ENCODE measurements at places on chromosomes 16 and 17.

GRCh38 chr16:27723711-27724481, 174.0 kb downstream of the KATNIP start:
- DNase-seq, result no peak

DNA sequence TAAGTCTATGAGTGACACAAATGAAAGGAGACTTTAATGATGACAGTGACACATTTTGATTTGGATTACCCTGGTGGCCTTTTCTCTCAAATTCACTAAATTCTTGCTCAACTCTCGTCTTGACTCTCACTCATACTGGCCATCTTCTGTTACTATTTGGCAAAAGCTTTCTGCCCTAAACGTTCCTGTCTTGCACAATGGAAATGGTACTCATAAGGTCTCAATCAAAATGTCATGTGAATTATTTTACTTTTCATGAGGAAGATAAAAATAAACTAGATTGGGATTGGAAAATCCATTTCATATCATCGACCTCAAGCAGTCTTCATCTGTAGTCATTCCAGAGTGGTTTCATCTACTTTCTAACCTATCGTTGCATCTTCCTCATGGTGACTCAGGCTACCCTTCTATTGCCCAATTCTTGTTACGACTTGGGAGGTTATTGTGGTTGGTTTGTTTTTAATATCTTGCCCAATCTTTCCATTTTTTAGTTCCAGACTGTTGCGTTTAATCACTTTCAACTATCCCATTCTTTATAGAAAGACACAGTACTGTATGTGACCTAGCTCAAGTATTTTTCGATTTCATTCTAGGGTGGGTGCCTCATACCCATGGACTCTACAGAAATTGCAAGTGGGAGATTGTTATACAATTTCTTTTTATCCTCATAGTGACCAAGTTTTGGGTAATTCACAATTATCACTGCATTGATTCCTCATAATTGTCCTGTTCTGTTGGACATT, 317.2 kb upstream of the KCNJ16 start:
- DNase-seq, result no peak

GRCh38 chr16:22728167-22728836, 85.7 kb upstream of the HS3ST2 start:
- no peak for DNase-seq

DNA sequence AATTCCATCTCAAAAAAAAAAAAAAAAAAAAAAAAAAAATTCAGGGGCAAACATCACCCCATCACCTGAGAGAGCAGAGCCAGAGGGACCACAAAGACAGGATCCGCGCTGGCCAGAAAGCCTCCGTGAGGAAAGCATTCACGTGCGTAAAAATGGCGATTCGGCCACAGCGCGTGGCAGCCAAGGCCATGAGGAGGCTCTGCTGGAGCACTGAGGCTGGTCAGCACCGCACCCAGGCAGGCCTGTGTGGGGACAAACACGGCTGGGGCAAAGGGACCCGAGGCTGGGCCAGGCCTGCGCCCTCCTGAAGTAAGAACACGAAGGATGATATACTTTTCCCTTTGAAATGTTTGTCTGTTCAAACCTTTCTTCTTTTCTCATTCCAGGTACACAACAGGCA, 45.2 kb downstream of the MAP1LC3B start:
- no peak for DNase-seq

DNA sequence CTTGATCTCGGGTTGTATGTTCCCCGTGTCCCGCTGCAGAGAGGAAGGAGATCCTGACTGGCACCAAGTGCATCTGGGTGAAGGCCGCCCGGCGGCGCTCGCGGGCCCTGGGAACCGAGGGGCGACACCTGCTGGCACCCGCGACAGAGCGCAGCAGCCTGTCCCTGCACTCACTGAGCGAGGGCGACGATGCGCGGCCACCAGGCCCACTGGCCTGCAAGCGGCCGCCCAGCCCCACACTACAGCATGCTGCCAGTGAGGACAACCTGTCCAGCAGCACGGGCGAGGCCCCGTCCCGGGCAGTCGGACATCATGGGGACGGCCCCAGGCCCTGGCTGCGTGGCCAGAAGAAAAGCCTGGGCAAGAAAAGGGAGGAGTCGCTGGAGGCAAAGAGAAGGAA, 7.5 kb downstream of the BTBD17 start:
- DNase-seq, result no peak

GRCh38 chr17:34024806-34025551, 230.1 kb upstream of the CCL2 start:
- DNase-seq, result no peak

DNA sequence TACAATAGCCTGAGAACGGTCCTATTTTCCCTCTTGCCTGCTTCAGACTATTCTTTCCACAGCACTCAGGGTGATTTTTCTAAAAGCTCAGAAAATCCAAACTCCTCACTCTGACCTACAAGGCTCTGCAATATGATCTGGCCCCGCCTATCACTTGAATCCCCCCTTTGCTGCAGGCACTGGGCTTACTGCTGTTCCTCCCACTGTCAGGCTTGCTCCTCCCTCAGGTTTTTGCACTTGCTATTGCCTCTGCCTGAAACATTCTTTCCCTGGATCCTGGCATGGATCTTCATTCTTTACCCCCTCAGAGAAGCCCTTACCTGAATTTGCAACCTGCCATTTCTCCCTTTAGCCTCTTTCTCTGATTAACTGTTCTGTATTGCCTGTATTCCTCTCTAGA, 52.3 kb downstream of the RPGRIP1L start:
- DNase-seq, result no peak

- no peak for DNase-seq
Measured at GRCh38 chr17:74960570-74961342, 11.8 kb downstream of the HID1 start.

DNA sequence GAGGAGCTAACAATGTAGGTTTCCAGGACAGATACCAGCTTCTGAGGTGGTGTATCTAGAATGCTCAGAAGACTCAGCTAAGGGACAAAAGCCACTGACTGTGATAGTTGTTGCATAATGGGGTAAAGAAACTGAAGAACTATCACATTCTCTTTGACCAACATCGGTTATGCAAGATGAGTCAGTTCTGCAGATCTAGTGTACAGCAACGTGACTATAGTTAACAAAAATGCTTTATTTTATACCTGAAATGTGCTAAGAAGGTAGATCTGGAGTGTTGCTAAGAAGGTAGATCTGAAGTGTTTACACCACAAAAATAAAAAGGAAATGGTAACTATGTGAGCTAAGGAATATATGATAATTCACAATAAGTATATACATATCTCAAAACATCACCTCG, 2.5 kb downstream of the KRTAP9-6 start:
- DNase-seq, result no peak

- DNase-seq, result no peak
Measured at GRCh38 chr17:39757931-39758873, 20.5 kb downstream of the GRB7 start.

All from NCI-H1417 (cell line).